Peyer's patch (tissue), 4 donors: ENCODE measurements at places on chromosomes 3 and 15.

DNA sequence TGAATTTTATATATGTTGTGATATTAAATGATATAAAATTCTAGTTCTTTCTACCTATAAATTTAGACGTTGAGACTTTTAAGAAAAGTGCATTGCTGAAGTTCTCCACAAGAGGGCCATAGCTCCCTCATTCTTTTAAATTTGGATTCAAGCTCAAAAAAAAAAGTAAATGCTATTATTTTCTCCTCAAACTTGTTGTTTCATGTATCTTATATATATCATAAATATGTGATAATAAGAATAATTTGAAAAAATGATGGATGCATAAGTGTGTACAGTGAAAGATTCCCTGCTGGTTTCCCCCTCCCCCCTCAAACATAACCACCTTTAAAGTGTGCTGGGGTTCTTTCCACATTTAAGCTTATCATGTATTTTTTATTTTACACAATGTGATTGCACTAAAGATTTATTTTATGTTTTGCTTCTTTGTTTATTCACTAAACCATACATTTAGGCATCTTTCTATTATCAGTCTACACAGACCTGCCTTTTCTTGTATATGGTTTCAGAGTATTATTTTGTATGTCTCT, 769.4 kb upstream of the GOLIM4 start:
- no peak for DNase-seq

- DNase-seq, result no peak
These were observed 210.2 kb downstream of the OSBPL10 start for GRCh38 chr3:31770822-31771326.

GRCh38 chr3:53493595-53493962, 832 bp upstream of the CACNA1D start:
- DNase-seq, result no peak

DNA sequence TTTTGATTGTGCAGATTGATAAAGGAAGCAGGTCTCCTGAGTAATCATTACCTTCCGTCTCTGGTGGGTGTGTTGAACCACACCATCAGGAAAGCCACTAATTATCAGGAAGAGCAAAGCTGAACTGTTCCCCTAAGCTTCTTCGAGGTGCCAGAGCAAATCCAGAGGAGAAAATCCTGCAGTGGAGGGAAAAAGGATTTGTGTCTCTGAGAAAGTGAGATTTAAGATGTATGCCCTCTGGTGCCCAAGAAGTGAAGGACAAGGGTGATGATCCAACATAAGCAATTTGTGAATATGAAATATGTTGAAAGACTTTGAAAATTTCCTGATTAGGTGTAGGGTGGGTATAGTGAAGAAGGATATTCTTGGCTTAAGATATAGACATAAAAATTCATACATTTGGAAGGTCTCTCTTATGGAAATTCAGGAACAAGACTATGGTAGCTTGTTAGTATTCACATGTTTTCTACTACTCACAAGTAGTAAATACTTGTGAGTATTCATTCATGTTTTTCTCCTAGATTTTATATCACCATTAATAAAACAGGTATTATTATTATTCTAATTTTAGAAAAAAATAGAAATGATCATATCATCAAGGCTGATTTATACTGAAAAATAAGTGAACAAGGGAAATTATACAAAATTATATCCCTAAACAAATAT, 34.8 kb downstream of the COMMD2 start:
- DNase-seq, result no peak

- no peak for DNase-seq
These were observed 163.8 kb upstream of the CDIN1 start for GRCh38 chr15:36415643-36416042.

- DNase-seq, result no peak
These were observed 80.9 kb upstream of the DCBLD2 start for GRCh38 chr3:98982351-98982750.

- no peak for DNase-seq
These were observed 46.4 kb upstream of the IQSEC1 start for GRCh38 chr3:13119471-13120220.

GRCh38 chr15:99239545-99240198, 9.7 kb downstream of the TTC23 start:
- no peak for DNase-seq

DNA sequence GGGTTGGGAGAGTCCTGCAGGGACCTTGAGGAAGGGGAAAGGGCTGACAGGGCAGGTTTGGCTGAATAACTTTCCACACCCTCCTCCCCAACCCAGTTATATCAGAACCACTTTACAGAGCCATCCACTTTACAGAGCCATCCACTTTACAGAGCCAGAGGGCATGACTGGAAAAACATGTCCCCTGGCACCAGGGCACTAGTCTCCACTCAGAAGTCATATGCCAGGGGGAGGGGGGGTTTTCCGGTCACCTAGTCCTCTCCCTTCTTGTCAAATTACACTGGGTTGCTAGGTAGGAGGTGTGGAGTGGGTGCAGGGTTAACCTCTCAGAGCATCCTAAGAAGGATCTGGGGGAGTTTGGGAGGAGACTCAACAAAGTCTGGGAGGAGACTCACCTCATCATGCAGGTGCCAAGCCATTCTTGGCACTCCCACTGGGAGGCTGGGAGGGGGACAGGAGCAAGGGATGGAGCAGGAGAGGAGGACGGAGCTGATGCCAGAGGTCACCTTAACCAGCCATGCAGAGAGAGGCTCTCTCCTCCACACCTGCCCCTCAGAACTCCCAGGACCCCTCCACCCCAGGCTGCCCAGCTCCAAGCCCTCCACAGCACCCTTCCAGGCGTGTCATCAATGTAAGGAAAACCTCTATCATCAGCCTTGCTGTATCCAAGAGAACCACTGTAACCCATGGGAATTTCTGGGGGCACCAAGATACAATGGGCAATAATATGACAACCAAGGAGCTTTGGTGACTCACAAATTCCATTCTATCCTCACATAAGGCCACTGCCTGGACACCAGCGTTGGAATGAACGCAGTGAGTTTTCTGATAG, 1.7 kb downstream of the LRRC2 start:
- no peak for DNase-seq

DNA sequence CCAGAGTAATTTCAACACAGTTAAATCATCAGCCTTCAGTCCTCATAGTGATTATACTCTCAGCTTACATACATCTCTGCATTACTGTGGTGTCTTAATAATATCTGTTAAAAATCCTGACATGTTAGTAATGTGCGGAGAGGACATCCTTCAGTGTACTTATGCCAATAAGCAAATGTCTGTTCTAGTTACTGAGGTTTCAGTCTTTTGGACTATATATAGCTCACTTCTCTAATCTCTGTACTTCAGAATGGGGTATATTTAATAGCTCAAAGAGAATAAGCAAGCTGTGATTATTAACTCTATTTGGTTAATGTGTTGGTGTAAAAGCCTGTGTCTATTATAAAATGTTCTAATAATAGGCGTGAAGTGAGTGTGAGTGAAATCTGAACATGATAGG, 28.9 kb upstream of the OSTN start:
- no peak for DNase-seq

DNA sequence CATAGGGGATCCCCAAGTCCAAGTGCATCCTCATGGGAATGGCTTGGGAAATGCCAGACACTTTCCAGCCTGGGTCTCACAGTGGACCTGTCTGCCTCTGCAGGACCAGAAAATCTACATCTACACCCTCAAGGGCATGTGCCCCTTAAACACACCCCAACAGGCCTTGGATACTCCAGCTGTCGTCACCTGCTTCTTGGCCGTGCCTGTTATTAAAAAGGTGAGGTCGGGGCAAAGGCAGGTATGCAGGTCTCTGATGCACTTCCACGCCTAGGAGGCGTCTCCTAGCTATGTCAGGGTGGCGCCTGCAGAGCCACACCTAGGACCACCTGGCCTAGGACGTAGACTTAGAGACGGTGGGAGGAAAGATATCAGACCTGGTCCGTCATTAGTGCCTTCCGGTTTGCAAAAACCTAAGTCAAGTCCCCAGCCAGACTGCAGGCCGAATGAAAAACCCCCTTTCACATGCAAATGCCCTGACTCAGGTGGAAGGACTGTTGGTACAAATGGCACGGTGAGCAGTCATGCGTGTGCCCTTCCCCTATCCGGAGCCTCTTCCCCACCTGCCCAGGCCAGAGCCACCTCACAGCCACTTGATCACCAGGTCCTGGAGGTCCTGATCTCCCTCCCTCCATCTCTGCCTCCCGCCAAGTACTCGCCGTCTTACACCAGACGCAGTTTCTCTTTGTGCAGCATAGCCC, 143.5 kb downstream of the LRRK1 start:
- peak; percentile 64 for DNase-seq

- no peak for DNase-seq
These were observed 32.3 kb downstream of the CASR start for GRCh38 chr3:122215592-122216298.

DNA sequence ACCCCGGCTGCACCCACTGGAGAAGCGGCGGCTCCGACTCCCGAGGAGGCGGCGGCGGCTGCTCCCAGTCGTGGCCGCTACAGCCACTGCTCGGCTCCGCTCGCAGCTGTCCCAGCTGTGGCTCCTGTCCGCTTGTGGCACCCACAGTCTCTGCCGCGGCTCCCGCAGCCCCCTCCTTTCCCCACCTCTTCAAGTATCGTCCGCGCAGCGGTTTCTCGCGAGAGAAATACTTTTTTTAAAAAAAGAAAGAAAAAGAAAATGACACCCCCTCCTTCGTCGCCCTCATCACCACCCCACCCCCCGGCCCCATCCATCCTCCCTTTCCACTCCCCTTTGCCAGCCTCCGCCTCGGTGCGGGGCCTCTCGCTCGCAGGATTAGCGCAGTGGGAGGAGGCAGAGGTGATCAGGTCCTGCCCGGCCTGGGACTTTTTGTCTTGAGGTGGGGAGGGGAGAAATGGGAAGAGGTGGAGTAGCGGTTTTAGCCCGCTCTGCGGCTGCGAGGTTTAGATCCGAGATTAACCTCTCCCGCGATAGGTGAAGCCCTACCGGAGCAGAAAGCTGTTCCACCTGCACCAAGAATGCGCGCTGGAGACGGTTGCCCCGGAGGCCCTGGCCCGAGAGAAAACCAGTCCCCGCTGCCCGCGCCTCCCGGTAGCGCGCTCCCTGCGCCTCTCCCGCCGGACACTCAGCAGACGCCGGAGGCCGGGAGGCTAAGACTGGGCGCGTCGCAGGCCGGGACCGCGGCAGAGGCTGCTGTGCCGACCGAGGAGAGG, at the start of gene FBN1:
FBN1 (minus strand) TSS at position 152 of the 773 bp plus-strand sequence. CDS start 940 bp downstream, outside the sequence.
- DNase-seq, result no peak

GRCh38 chr3:170605490-170605889, 19.6 kb upstream of the SLC7A14 start:
- DNase-seq, result no peak

- DNase-seq, result peak; percentile 73
These were observed 185.7 kb upstream of the THRB start for GRCh38 chr3:24680214-24680967.

- DNase-seq, result no peak
These were observed 12.9 kb downstream of the BHLHE40 start for GRCh38 chr3:4992118-4992517.

DNA sequence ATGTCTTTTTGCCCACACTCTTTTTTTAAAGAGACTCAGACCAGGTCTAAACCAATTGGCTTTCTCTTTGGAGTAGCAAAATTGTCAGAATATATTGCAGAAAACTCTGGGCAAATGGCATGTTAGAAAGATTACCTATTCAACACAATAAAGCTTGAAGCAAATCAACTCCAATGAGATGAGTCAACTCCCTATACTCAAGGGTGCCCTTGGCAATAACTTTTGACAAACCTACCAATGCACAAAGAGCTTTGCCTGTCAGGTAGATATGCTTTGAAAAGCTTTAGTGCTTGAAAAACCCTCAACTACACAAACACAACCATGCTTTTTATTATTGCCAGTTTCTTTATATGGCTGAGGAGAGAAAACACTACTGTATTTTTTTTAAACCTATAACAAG, 137.7 kb upstream of the GRM7 start:
- DNase-seq, result no peak

- DNase-seq, result no peak
These were observed 1.3 kb downstream of the ATXN7 start for GRCh38 chr3:63864965-63865327.

DNA sequence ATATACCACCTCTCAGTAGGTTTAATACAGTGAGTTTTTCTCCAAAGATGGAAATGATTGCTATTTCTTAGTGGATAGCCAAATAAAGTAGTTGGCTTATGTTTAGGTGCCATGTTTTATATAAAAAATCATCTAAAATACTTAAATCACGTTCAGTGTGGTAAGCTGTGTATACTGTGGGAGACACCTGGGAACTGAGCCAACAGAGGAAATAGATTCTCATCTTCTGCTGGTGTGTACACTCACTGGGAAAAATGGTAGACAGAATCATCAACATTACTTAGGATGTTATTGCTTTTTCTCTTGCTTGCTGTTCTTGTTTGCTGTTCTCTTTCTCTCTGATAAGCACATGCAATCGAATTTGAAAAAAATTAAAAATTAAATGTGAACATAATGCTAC, 112.6 kb upstream of the MB21D2 start:
- DNase-seq, result no peak

GRCh38 chr3:179949869-179950268, 86.9 kb downstream of the PEX5L start:
- DNase-seq, result no peak

DNA sequence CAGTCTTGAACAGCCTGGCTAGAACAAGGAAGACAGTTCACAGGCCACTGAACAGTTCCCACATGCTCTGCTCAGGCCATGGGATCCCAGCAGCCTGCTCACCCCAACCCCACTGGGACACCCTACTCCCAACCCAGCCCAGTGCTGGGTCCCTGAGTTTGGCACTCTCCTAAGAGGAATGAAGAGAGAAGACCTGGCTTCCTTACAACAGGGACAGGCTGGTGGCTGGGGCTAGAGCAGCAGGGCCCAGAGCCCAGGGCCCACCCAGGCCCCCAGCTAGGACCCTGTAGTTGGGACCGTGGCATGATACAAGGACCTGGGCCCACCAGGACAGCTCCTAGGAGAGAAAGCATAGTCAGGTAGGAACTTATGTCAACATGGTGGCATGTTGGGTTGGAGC, 43.4 kb downstream of the SEMA3G start:
- DNase-seq, result peak; percentile 24

DNA sequence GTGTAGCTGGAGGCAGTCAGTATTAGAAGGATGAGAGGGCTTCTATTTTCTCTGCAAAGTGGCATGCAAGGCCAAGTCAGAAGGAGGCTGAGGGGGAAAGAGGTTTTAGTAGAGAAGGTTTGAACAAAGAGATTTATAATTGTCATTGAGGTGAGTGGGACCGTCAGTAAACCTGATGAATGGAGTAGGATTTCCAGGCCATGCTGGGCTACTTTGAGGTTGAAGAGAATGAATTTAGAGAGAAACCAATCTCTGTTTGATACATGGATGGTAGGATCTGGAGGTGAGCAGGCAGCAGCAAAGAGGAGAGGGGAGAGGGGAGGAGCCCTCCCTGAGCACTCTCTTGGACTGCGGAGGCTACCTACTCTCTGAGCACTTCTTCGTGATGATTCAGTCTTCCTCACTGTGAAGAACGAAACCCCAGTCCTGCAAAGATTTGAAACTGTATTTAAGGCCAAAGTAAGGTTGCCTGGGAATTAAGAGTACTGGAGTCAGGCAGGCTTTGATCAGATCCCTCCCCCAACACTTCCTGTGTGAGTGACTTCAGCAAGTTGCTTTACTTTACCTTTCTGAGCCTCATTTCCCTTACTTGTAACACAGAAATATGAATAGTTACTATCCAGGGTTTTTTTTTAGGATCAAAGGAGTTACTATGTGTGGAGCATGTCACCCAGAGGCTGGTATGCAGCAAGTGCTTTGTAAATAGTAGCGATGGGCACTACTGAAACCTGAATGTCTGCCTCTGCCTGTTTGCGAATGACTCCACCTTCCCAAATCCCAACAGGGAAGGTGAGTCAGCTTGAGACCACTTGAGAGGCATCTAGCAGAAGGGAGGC, 75.8 kb downstream of the RPL39L start:
- no peak for DNase-seq

- DNase-seq, result no peak
These were observed 130.5 kb downstream of the TNIK start for GRCh38 chr3:171329746-171330145.

- DNase-seq, result no peak
These were observed 107.7 kb upstream of the EIF1B start for GRCh38 chr3:40201770-40202169.
